Activated T-cell treated with anti-CD3 and anti-CD28 coated beads, Interleukin-2, amount 50 U/mL, for 72 hours (primary cell): ENCODE measurements at places on chromosomes 16 and 17.
A peak's percentile ranks its signal among the peaks of the same experiment; 100 is the strongest.

- no peak for DNase-seq
Observed at GRCh38 chr16:7505495-7505894, 172.8 kb downstream of the RBFOX1 start.

DNA sequence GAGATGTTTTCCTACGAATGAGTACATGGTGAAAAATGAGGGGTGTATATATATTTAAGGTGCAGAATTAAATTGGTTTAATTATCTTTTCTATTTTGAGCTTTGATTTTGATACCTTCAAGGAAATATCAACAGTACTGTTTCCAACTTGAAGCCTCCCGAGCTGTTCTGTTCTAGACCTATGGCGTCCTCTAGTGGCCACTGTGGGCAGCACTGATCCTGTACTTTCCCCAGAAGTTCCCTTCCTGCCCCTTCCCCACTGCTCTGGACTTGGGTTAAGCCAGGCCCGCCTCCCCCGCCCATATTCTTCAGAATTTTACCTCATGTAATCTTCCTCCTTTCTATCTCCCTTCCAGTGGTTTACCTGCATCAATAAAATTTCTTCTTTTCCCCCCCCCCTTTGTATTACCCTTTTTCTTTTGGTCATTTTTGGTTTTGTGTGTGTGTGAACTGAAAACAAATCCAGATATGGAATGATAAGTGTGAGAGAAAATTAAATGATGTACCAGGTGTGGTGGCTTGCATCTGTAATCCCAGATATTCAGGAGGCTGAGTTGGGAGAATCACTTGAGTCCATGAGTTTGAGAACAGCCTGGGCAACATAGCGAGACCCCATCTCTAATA is 1643.5 kb downstream of the TP53TG3F start:
- DNase-seq, result peak; percentile 4

DNA sequence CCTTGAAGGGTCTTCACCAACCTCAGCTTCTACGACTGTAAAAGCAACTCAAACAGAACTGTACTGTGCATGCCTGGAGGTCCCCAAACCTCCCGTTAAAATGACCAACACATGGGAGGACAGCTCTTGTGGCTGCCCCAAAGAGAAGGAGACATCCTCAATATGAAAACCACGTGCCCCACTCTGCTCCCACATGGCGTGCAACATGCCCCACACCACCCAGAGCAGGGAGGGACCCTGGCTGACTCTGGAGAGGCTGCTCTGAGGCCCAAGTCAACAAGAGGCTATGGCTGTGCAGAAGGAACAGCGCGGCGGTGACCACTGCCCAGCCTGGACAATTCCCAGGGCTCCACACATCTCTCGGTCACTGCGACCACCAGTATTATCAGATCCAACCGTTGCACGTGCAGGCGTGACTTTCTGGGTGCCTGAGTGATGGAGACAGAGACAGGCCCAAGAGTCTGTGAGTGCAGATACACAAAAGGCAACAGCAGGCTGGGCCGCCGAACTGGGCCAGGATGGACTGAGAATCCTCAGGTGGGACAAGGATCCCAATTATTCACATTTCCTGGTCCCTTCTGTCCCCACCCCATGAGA is 1.4 kb downstream of the PLD6 start:
- no peak for DNase-seq

GRCh38 chr16:23148513-23149266 is 562 bp downstream of the USP31 start:
- DNase-seq, result peak; percentile 63

DNA sequence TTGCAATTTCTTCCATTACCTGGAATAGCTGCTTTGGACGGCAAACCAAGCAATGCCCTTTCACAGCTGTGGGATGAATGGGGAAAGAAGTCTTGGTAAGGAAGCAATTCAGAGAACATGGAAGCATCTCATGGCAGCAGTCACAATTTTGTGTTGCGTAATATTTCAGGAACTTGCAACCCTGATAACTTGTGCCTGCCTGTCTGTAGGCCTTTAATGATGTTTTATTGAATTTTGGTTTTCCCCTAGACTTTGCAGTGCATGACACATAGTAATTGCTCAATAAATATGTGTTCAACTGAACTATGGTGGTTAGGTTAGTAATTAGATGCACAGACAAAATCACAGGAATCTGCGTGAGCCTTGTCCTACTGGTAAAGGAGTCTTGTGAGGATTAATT is 439.5 kb downstream of the WWOX start:
- DNase-seq, result no peak

DNA sequence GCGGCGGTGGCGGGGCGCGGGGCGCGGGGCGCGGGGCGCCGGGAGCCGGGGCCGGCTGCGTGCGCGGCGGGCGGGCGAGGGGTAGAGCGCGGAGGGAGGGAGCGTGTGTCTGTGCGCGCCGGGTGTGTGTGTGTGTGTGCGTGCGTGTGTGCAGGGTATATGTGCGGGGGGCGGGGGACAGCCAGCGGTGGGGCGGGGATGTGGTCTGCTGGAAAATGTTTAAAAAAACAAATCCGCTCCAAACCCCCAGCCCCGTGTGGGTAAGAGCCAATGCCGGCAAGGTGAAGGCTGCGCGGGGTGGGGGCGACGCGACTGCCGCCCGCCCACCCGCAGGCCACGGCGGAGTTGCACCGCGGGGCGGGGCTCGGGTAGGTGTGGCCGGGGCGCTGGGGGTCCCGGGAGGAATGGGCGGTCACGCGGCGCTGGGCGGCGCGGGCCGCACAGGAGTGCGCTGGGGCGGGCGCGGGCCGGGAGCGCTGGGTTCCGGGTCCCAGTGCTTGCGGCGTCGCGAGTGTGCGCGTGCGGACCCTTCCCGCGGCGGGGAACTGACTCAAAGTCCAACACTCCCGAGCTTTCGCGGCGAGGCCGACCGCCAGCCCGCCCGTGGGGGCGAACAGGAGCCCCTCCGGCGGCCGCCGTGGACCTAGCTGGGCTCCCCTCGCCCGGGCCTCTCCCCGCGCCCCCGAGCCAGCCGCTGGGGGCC is at the start of gene CYGB:
TSS of gene CYGB (minus strand) at position 132 of the 703 bp plus-strand sequence. CDS start 167 bp downstream, outside the sequence.
- DNase-seq, result no peak

- DNase-seq, result no peak
Observed at GRCh38 chr16:85535352-85536072, 77.6 kb upstream of the GSE1 start.
